Endothelial cell (in vitro differentiated cells): ENCODE measurements at places on chromosomes 12 and 14. TPM values are rescaled to one million over a fixed set of nuclear protein-coding genes. Genes with fewer than 3 reads are reported as not detected.
A peak's percentile ranks its signal among the peaks of the same experiment; 100 is the strongest.

The KRT85 gene
- not detected for total RNA-seq

The ENO2 gene
- 5.3 TPM for total RNA-seq

The FIGNL2 gene
- 42.0 TPM for total RNA-seq

The ANKRD33 gene
- 0.31 TPM for total RNA-seq

The DAO gene
- 0.41 TPM for total RNA-seq

The FNTB gene
- 16.9 TPM for total RNA-seq

The B4GALNT1 gene
- total RNA-seq: 1.3 TPM

The PLA2G1B gene
- total RNA-seq: not detected

The GALNT8 gene
- total RNA-seq: 31.6 TPM

The LTA4H gene
- 86.5 TPM for total RNA-seq

The SDR39U1 gene
- 34.9 TPM for total RNA-seq

The WNT5B gene
- total RNA-seq: 7.5 TPM

The KLRC1 gene
- not detected for total RNA-seq

The WDHD1 gene
- total RNA-seq: 15.0 TPM

The LRRC10 gene
- not detected for total RNA-seq

The WASHC3 gene
- 19.7 TPM for total RNA-seq

GRCh38 chr12:75660805-75661404 is 149.5 kb upstream of the KRR1 start:
- no peak for DNase-seq

DNA sequence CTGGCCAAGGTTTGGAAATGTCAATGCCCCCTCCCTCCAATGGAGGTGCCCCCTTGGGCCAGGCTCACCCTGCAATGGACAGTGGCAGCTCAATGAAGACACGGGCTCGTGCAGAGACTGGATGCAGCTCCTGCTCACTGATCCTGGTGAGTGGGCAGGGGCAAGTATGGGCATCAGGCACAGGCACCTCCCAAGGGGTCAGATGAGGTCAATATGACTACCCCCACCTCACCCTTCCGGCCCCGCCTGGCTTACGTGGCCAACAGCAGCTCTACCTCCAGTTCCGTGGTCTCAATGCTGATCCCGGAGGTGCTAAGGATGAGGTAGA is 13.6 kb downstream of the ITGA7 start:
- DNase-seq: no peak

DNA sequence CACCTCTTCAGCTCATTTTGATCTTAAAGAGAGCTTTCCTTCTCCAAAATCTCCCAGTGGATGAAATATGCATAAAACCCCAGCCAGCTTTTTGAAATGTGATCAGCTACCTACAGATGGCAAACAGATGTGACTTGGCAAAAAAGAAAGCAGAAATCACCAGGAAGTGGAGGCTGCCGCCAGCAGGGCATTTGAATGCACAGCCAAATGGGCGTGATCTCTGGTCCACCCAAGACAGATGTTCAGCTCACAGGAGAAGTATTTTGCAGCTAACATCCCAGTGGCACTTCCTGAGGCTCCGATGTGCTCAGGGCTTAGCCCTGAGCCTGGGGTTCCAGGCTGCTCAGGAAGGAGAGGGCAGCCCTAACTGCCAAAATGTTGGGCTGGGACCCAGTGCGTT is 78.3 kb downstream of the LGMN start:
- DNase-seq: no peak

DNA sequence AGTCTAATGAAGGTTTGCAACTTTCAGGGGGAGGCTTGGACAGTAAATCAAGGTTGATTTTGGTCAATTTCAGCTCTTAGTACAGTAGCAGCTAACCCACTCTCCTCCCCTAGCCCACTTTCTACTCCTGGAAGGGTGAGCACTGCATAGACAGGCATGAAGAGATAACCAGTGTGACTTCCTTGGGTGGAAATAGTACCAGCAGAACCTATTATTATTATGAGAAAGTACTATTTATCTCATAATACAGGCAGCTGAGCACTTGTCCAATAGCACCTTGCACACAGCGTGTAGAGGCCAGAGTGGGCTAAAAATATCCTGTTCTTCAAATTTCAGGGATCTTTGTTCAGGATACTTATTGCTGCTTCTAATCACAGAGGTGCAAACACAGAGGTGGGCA is 96.2 kb upstream of the FKBP4 start:
- DNase-seq: no peak

DNA sequence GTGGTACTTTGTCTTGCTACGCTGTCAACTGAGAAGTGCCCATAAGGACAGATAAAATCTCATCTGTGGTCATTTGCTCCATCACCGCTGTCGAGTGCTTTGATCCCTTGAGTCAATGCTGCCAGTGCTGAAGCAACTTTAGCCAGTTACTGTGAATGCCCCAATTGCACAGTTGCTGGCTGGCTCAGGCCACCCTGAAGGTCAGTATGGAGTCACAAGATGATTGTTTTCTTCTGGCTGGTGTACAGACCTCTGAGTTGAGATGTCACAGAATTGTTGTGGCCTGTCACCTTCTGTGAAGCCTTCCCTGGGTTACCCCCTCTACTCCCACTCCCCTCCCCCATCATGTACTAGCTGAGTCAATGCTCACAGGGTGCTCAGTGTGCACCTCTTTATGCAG is 92.9 kb downstream of the PELI2 start:
- no peak for DNase-seq

DNA sequence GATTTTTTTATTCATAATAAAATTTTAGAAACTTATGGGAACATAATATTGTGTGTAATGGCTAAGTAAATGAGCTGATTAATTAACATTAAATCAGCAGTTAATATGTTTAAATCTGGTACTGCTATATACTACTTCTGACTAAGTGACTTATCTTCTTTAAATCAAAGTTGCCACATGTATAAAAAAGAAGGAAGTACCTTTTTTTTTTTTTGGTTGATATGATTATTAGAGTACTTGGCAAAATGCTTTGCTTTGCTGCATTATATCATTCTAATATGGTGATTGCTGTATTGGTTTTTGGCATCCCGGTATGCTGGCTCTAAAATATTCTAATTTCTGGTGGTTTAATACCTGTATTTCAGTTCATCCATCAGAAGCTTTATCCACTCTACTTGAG is 319.1 kb upstream of the RGS6 start:
- no peak for DNase-seq

DNA sequence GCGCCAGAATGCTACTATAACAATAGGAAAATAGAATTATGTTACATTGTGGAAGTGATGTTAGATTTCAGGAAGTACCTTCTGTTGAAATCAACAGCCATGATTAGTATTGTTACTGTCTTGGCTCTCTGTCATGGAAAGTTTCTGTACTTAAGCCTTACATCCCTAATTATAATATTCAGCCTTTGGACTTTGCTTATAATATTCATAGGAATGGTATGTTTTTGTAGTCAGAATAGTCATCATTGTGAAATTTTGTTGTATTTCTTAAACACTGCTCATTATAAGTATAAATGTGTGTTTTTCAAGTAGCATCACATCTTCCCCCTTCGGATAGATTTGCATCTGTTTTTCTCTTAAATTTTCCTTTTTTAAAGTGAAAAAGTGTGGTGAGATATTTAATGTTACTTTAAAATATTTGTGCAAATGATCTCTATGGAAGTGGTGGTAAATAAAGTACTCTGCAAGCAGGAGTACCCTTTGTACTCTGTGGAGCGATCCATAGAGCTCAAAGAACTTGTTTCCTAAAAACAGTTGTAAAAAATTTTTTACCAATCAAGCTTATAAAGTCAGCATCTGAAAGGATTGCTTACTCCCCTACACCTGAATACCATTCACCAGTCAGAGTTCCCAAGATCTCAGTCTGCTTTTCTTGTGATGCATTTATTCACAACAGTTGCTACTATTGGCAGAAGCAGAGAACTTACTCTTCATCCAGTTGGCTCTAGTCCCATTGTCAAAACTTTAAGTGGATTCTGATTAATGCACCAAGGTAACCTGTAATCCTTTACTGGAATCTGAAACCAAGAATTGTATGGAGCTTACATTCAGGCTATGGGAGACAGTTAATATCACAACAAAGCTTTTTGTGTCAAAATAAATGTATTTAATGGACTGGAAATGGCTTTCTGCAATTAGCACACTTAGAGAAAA is 87.8 kb downstream of the RIC8B start:
- no peak for DNase-seq

DNA sequence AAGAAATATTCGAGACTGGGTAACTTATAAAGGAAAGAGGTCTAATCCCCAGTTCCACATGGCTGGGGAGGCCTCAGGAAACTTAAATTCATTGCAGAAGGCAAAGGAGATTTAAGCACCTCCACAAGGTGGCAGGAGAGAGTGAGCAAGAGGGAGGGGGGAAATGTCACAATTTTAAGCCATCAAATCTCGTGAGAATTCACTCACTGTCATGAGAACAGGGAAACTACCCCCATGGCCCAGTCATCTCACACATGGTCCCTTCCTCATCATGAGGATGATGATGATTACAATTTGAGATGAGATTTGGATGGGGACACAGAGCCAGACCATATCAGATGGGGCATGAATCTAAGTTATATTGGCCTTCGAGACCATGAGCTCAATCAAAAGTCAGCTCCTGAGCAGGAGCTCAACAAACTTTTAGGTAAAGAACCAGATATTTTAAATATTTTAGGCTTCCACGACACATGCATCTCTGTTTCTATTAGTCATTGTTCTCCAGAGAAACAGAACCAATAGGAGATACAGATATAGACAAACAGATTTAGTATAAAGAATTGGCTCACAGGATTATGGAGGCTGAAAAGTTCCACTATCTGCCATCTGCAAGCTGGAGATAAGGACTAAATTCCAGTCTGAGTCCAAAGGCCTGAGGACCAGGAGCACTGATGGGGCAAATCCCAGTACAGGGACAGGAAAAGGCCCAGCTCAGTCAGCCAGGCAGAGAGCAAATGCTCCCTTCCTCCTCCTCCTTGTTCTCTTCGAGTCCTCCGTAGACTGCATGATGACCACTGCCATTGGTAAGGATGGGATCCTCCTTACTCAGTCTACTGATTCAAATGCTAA is 24.9 kb downstream of the DGLUCY start:
- DNase-seq: peak; percentile 47

DNA sequence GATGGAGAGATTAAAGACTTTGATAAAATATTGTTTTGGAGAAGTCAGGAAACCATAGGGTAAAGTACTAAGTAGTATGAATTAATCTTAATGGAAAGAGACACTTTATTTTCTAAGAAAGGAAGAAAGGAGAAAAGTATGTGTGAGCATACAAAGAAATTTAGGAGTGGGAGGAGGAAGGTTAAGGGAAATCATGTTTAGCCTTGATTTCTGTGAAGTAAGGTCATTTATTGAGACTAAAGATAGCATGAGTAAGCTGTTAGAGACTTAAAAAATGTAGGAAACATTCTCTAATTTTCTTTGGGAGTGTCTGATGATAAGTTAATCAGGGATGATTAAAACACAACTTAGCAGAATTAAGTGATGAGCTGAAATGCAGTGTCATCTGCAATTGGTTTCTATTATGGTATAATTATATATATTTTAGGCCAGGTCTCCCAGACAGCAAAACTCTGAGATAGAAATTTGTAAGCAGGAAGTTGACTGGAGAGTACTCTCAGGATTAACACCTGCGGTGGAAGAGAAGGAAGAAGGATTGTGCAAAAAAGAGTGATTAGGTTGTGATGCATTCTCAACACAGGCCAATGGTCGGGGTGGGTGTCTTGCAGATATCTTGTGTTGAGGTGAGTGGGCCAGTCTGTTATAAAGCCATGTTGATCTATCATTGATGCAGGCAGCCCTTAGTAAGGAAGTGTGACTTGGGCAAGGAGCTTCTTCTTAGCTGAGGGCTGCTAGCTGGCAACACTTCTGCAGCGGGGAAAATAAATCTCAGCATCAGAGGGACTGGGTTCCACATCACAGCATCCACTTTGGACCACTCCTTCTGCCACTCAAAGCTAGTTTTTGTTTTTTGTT is 256.2 kb downstream of the AEBP2 start:
- DNase-seq: no peak

DNA sequence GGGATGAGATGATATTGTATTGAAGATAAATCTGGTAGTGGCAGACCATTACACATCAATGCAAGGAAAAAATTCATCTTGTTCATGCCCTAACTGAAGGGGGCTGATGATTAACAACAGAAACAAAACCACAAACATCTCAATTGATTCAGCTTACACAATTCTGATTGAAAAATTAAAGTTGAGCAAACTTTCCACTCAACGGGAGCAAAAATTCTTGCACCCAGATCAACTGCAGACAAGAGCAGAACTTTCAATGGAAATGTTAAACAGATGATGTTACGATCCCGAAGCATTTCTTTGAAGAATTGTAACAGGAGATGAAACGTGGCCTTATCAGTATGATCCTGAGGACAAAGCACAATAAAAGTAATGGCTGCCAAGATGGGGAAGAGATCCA is 172.4 kb upstream of the SOX5 start:
- DNase-seq: no peak

- no peak for DNase-seq
Observed at GRCh38 chr14:99875836-99876235, 82.6 kb downstream of the EML1 start.

- no peak for DNase-seq
Observed at GRCh38 chr14:64340560-64341196, 46.5 kb upstream of the ESR2 start.

- DNase-seq: peak; percentile 68
Observed at GRCh38 chr12:26125400-26126339, 833 bp upstream of the BHLHE41 start.

- DNase-seq: no peak
Observed at GRCh38 chr12:57523706-57524614, 1.3 kb downstream of the MBD6 start.

DNA sequence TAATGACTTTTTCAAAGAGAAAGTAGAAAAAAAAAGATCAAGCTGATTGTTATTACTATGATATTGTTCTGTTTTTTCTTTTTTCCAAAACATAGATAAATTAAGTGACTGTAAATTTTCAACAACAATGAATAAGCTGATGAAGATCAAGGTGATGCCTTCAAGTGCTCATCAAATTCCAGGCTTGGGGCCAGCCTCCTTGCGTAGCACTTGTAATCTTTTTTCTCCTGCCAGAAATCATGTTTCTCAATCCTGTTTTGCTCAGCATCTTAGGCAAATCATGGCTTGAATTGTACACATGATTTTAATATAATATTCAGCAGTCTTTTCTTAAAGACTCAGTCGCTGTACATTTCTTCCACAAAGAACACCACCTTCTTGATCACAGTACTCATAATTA is 333.2 kb downstream of the NPAS3 start:
- no peak for DNase-seq

GRCh38 chr12:87310126-87310525 is 719.1 kb downstream of the C12orf50 start:
- no peak for DNase-seq

- DNase-seq: no peak
Observed at GRCh38 chr14:71452987-71453386, 479.2 kb upstream of the RGS6 start.

GRCh38 chr14:59398841-59399240 is 66.3 kb downstream of the GPR135 start:
- no peak for DNase-seq

GRCh38 chr12:43840338-43840737 is 4.5 kb downstream of the TMEM117 start:
- DNase-seq: no peak
